Hindlimb muscle (tissue), 1 donor: ENCODE measurements at places on chromosomes 11 and 22. TPM values are rescaled to one million over a fixed set of nuclear protein-coding genes. Genes with fewer than 3 reads are reported as not detected.

The NCF4 gene
- polyA plus RNA-seq = 4.5 TPM

The KCNJ4 gene
- 1.6 TPM for polyA plus RNA-seq

The ARHGAP8 gene
- 0.99 TPM for polyA plus RNA-seq

The ROM1 gene
- 0.90 TPM for polyA plus RNA-seq

The CECR2 gene
- polyA plus RNA-seq = 30.5 TPM
